GM13976 (cell line): ENCODE measurements at places on chromosomes 1 and 21.

DNA sequence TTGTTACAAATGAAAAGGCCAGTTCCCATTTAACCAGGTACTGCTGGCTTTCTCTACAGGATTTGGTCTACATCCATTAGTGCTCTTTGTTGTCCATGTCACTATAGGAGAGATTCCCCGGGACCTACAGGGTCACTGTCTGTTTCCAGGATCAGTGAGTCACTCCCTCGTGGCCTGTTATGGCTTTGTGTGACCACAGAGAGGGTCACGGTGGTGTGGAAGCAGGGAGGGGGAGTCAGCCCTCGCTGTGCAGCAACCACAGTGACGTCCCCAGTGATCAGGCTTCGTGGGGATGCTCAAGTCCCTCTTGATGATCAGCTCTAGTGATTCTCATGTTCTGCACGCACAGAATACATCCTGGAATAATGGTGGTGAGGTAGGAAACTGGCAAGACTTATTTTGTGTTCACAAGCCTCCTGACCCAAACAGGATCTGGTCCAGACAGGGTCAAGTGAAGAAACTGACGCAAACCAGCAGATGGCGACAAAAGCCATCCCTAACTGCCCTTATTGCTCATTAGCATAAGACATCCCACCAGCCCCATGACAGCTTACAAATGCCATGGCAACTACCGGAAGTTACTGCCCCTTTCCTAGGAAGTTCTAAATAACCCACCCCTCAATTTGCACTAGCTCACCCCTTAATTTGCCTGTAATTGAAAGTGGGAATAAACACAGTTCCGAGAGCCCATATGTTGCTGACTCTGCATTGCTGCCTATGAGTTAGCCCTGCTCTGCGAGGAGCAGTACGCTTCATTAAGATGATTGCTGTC, 98.5 kb downstream of the DISC1 start:
- peak; percentile 30 for DNase-seq

- DNase-seq, result no peak
Observed at GRCh38 chr1:226656201-226656600, 82.9 kb downstream of the ITPKB start.

- DNase-seq, result no peak
Observed at GRCh38 chr1:54857746-54858561, 29.0 kb downstream of the DHCR24 start.

GRCh38 chr1:50438945-50439344, 15.7 kb upstream of the DMRTA2 start:
- DNase-seq, result no peak

DNA sequence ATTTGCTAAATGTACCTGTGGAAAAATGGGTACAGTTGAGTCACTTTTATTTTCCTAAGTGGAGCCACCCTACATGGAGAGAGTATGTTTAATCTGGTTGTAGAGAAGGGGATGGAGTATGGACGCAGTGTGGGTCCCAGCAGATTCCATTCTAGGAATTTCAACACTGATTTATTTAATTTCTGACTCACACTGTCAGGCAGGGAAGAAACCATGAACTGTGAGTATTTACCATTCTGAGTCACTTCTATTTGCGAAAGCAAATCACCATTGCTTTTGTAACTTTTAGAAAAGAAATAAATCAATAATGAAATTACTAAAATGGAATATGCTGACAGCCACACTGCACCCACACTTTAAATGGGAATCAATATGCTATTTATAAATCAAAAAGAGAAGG, 339.0 kb downstream of the DSCAM start:
- no peak for DNase-seq

DNA sequence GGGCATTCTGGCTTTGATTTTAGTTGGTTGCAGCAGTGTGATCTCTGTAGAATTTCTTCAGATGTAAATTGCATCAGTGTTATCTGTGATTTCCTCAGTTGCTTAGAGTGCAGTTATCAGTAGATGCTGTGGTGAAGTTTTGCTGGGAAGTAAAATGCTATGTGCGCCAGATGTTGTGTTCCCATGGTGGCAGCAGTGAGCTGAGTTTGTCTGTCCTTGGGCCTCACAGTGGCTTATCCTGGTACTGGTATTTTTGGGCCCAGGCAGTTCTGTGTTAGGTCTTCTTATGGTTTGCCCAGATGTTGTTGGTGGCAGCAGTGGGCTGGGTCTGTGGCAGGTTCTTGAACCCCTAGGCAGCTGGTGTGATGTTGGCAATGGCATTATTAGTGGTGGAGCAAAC, 1242.1 kb downstream of the PLA2G4A start:
- DNase-seq, result no peak

GRCh38 chr1:157415661-157416060, 136.7 kb downstream of the FCRL5 start:
- DNase-seq, result no peak

GRCh38 chr1:193846876-193847604, 660.6 kb upstream of the B3GALT2 start:
- DNase-seq, result no peak

DNA sequence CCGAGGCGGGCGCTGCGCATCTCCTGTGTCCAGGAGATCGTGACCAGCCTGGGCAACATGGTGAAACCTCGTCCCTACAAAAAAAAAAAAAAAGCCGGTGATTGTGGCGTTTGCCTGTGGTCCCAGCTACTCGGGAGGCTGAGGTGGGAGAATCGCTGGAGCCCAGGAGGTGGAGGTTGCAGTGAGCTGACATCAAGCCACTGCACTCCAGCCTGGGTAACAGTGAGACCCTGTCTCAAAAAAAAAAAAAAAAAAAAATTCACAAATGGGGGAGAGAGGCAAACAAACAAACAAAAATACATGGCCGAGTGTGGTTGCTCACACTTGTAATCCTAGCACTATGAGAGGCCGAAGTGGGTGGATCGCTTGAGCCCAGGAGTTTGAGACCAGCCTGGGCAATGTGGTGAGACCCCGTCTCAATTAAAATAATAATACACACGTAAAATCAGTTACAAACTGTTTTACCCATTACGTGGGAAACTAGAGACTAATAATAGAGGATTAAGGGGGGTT, 758 bp downstream of the TATDN3 start:
- no peak for DNase-seq

- DNase-seq, result no peak
Observed at GRCh38 chr1:26023826-26024225, 2.3 kb downstream of the EXTL1 start.

DNA sequence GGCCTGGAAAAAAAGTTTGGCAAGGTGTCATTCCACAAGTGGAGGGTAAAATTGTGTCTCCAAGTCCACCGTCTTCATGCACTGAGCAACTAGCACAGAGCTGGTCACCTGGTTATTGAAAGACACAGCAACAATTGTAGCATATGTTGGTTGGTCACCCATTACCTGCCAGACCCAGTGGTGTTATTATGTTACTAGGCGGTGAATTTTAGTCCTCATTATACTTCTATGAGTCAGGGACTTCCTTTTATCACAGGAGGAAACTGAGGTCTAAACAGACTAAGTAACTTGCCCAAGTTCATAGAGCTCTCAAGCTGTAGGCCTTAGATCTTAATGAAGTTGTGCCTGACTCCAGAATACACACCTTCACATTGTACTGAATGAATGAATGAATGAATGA, 94.9 kb upstream of the VANGL1 start:
- DNase-seq, result no peak

DNA sequence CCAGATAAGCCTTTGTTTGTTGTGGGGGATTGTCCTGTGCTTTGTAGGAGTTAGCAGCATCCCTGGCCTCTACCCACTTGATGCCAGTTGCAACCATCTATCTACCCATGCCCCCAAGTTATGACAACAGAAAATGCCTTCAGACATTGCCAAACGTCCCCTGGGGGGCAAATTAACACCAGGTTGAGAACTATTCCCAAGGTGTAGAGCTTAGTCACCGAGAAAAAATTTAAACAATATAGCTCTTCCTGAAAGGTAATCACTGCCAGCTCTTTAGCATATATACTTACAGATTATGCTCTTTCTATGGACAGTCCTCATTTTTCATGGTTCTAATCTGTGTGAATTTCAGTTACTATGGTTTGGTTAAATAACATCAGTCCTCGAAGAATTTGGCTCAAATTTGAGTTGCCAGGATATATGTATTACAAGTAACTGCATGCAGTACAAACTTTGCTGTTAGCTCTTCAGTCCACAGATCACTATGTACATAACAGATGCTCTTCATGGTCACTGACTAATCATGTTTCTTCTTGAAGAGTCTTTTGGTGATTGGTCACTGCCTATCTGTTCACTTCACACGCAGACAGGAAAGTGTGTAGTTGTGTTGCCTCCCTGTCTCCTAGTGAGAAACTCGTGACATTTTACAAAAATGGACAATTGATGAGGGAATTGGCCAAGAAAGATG, 25.2 kb downstream of the MAPKAPK2 start:
- no peak for DNase-seq
